ENCODE measurements at places on chromosomes 2 and 18.
A peak's percentile ranks its signal among the peaks of the same experiment; 100 is the strongest.

DNA sequence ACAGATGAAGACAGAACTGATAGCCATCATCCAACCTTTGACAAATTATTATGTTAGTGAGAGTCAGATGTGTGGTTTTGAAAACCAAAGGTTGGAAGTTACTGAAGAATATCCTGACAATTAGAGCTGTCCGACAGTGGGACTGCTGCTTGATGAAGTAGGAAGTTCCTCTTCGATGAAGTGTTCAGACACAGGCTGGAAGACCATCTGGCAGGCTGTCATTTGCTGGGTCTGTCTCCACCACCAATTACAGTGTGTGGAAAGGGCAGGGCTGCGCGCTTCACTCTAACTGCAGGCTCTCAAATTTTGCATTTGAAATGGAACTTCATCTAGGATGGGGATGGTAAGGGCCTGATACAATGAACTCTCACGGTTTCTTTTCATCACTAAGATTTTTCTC lies 313.8 kb downstream of the PIK3C3 start:
- DNase-seq: no peak

GRCh38 chr18:70333757-70334156 lies 44.9 kb downstream of the SOCS6 start:
- no peak for DNase-seq

GRCh38 chr2:20676353-20677215 lies 9.6 kb downstream of the GDF7 start:
- no peak for DNase-seq

DNA sequence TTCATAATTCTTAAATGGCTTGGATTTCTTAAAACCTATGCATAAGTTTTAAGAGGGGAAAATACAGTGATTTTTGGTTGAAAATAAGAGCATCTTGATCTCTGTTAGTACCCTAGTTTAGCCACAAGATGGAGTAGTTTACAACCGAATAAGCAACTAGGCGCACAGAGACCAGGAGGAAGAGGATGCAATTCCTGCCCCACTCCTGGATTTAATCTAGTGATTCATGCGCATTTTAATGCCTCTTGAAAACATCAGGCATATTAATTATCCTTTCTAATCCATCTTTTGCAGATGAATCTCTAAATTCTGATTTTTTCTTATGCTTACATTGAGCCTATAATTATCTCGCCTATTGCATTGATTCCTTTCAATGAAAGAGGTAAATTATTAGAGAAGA lies 76.7 kb downstream of the MRPS9 start:
- DNase-seq: no peak

DNA sequence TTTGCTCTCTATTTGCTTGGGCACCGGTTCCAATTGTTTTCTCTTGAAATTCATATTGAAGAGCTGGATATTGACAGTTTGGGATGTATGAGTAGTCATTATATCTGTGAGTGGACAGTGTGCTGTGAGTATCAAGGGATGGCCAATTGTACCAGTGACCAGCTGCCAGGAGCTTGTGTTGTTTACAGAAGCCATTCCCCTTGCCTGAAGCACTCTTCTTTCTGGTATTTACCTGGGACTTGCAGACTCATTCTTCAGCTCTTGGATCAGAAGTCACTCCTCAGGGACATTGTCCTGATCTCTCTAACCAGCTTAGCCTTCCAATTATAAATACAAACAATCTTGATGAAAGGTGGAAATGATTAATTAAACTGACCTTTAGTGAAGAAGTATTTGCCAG lies 438.3 kb upstream of the LRATD1 start:
- DNase-seq: no peak

DNA sequence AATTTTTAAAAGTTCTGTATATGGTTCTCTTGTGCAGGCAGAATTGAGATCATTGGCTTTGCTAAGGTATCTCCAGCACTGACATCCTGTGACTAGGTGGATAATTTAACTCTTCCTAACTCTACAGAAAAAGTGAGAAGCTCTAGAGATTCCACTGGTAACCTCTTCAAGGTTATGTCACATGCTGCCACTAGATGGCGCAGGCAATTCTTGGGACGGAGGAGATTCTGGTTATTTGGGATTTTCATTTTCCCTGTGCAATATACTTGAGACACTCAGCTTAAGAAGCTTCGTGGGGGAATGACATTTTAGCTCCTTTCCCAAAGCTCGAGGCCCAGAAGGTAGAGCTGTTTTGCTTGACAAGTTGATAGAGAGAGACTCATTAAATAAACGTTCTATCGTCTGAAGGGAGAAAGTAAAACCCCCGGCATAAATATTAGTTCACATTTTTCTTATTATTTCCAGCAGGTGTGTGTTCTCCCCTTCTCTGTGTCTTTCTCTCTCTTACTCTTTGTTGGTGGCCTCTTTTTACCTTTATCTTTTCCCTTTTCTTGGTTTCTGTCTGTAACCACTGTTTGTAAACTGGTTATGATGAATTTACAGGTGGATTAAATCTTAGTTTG lies 26.6 kb upstream of the LANCL1 start:
- DNase-seq: no peak

GRCh38 chr2:230007931-230008707 lies 60.6 kb downstream of the SLC16A14 start:
- DNase-seq: peak; percentile 54

- no peak for DNase-seq
These were observed 280.4 kb downstream of the PTPRM start for GRCh38 chr18:7847357-7848053.

- DNase-seq: no peak
These were observed 161.6 kb downstream of the BCL11A start for GRCh38 chr2:60391649-60392375.

GRCh38 chr2:191597186-191597751 lies 80.7 kb upstream of the NABP1 start:
- no peak for DNase-seq

DNA sequence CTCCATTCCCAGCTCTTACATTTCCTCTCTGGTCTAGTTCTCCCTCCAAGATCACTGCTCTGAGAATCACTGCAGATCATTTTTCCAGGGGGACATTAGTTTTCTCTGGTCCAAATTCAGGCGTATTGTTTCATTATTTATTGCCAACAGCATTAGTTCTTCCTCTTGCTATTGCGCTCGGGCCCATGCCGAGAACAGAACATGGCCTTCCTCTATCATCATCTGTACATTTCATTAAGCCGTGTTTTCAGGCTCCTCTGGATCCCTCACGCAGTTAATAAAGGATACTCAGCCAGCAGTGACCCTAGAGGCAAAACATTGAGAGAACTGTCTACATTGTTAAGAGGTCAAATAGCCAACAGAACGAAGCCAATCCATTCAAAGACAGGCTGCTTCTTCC lies 63.9 kb downstream of the CCBE1 start:
- no peak for DNase-seq

- DNase-seq: no peak
These were observed 49.5 kb downstream of the ANTXR1 start for GRCh38 chr2:69062307-69062962.

DNA sequence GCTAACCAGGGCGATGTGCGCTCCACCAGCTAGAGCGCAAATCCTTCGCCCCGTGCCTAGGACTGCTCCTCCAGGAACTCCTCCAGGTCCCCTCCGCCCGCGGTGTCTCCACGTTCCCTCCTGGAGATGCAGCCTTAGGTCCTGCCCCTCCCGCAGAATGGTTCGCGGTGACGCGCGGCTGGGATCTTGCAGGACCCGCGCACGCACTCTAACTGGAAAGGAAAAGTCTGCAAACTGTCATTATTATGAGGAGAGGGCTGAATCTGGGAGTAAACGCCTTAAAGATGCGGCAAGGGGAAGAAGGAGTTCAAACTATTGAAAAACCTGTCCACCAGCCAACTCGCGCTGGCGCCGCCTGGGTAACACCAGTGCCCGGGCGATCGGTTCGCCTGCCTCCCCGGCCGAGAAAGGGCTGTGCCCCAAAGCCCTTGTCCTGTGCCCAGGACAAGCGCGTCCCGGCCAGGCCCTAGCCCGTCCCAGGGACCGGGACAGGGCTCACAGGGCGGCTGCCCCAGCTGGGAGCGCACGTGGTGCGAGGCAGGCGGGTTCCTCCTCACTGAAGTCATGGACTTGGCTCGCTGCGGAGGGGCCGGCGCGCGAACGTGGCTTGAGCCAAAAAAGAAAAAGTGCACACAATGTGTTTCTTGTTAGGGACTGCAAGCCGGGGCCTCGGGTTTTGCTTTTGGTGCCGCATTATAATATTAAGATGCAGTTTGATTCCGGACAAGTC lies 5.5 kb upstream of the ID2 start:
- no peak for DNase-seq

DNA sequence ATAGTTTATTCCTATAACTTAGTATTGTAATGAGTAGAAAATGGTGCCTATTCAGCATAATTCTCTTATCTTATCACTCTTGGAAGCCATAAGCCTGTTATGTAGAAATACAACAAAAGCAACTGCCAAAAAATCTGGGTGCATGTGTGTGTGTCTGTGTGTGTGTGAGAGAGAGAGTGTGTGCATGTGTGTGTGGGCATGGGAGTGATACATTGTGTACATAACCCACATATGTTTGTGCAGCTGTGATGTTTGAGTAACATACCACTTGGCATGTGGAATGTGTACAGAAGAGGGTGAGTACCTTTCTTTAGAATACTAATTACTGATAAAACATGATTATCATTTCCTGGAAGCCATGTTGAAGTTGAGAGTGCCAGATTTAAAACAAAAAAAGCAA lies 642.3 kb upstream of the SYT4 start:
- DNase-seq: no peak

DNA sequence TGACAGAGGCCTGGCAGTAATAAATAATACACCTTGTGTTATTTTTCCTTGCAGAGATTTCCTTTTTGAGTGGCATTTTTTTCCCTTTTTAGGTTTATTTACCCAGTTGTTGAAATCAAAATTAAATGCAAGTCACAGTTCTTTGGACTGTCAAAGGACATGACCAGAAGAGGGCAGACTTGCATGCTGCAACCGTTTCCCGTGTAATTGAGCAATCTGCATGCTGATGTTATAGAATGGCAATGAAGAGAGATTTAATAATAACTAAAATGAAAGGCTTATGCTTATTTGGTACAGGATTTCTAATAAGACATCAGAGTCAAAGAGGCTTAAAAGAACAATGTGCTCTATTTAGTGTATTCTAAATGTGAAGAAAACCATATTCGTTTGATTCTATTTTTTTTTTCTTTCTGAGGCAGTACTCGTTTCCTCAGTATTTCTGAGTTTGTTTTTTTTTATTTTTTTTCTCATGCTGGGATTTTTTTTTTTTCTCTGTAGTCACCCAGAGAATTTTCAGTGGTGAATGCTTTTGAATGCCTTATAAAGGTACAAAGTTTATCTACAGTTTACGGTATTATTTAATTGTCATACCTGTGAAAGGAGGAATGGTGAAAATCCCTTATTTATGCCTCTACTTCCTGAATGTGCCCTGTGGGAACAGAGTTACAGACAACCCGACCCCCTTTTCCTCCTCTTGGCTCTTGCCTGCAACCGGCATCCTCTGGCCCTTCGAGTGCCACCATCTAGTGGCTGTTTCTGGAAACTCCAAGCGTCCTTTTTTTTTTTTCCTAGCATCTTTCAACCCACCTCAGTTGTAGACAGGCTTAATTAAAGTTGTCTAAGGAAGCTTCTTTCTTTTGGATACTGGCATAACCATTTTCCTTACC lies 368.5 kb downstream of the LRRTM1 start:
- DNase-seq: no peak

DNA sequence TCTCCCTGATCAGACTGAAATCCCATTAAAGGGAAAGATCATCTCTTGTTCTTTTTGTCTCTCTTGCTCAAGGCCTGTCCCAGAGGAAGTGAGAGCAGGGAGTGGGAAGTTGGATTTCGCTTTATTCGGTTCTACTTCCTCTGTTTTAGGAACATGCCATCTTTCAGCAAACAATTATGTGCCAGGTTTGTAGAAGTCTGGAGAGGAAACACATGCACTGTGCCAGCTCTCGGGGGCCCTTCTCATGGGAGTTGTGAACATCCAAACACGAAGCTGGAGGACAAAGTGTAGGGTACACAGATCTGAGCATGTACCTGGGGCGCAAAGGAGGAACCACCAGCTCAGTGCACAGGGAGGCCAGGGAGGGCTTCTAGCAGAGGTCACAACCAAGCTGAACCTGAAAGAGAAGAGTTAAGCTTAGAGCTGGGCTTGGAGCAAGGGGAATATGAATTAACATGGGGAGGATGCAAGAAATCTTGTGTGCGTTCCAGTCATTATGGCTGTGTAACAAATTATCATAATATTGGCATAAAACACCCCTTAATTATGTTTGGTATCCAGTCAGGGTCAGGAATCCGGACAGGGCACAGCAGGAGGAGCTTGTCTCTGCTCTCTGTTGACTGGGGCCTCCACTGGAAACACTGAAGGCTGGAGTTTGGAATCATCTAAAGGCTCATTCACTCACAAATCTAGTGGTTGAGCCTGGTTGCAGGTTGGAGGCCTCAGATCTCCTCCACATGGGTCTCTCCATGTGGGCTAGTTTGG lies 128.6 kb downstream of the ZFP36L2 start:
- DNase-seq: no peak

- no peak for DNase-seq
These were observed 71.4 kb downstream of the KCMF1 start for GRCh38 chr2:85042330-85042729.

- DNase-seq: no peak
These were observed 12.4 kb upstream of the STAT1 start for GRCh38 chr2:191026377-191026776.

DNA sequence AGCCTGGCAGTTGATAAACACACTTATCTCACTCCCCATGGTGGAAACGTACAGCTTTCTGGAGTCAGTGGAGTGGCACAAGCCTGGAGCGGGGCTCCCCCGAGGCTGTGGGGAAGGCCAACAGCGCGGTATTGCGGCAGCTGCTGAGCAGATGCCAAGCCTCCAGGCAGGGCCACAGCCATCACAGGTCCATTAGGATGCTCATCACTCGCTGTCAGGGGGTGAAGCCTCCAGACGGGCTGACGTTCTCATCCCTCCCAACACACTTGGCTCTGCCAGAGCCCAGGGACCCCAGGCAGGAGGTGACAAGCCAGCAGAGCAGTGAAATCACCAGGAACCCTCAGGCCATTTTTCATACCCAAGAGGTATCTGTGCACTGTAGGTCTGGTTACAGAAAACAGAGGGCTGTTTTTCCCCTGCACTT lies 529.2 kb upstream of the KLHL29 start:
- no peak for DNase-seq

DNA sequence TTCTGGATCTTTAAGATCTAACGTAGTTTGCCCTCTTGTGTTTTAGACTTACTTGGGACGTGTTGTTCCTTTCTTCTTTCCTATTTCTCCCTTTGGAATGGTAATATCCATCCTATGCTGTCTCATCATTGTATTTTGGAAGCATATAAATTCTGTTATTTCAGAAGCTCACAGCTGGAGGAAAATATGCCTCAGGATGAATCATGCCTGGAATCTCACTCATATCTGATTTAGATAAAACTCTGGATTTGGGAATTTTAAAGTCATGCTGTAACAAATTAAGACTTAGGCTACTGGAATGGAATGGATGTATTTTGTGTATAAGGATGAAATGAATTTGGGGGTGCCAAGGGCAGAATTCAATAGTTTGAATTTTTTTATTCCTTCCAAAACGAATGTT lies 245.2 kb upstream of the GULP1 start:
- DNase-seq: no peak
